HCT116 (cell line): ENCODE measurements at places on chromosomes 2 and 18. TPM values are rescaled to one million over a fixed set of nuclear protein-coding genes. Genes with fewer than 3 reads are reported as not detected.

DNA sequence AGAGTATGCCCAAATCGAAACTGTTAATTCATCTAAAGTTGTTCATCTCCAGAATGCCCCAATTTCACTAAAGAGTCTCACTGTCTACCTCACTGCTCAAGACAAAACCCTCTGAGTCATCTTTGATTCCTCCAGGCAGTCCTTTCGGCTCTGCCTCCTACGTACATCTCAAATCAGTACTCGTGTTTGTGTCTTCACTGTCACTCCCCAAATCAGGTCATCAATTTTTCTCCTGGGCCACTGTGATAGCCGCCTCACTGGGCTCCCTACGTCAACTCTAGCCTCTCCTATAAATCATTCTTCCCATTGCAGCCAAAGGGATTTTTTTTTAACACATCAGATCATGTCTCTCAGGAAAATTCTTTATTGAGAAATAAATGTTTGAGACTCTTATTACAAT, 42.1 kb upstream of the TTC39C start:
- no peaks in the 10 kb centered on the region for H3K4me1 ChIP-seq
- H3K27ac ChIP-seq = no peak overlapping the region
- no peak overlapping the region for H3K4me3 ChIP-seq
- H3K36me3 ChIP-seq = no peaks in the 10 kb centered on the region

GRCh38 chr2:205675861-205676516, 6.3 kb upstream of the NRP2 start:
- peaks cover 11% of the 10 kb centered on the region for H3K4me1 ChIP-seq
- peak; percentile 53 for DNase-seq
- H3K27ac ChIP-seq = no peak overlapping the region
- H3K27me3 ChIP-seq = no peaks in the 10 kb centered on the region

DNA sequence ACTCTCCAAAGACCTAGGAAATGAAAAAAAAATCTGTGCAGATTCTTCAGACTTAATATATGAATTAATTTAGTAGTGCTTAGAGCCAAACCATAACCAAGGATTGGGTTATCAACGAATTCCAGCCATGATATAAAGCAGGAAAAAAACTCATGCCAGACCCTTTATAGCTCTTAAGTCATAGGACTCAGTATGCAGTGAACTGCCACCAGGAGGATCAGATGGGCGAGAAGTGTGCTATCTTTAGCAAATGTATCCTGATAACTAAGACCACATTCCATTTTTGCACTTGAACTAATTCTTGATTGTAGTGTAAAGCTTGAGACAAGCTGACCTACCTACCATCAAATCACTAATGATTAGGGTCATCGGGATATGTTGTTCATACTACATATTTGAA, 178.1 kb downstream of the IKZF2 start:
- no peaks in the 10 kb centered on the region for H3K27me3 ChIP-seq
- H3K27ac ChIP-seq = no peak overlapping the region
- H3K4me1 ChIP-seq = no peaks in the 10 kb centered on the region
- no peak overlapping the region for H3K4me3 ChIP-seq

DNA sequence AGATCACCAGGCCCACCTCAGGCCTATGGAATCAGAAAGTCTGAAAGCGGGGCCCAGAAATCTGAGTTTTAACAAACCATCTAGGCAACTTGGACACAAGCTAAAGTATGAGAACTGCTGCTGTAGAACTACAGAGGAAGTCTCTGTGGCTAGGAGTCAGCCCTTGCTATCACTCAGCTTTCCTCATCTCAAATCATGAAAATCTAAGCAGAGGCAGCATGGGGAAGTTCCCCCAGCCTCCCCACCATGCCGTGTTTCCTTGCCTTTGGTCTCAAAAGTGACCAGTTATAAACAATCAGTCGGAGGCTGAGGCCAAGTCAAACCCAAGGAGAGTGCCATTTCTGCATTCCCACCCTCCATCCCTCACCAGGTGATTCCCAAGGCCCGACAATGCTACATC, 404.7 kb downstream of the BCL11A start:
- no peak overlapping the region for H3K4me3 ChIP-seq
- DNase-seq = no peak
- no peaks in the 10 kb centered on the region for H3K27me3 ChIP-seq
- no peaks in the 10 kb centered on the region for H3K36me3 ChIP-seq
- H3K27ac ChIP-seq = no peak overlapping the region

DNA sequence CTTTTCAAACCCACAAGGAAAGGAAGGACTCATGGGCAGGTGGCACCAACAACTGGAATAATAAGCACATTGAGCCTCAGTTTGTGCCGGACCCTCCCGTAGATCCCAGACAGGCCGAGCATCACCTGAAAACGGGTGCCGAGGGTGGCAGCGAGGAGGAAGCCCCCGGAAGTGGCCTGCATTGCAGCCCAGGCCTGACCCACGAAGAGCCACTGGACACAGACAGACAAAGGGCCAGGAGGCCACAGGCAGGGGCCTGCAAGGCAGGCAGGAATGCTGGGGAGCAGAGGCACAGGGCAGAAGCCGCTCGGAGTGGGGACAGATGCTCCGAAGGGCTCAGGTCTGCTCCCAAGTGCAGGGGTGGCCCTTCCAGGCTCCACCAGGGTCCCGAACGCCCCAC, 31.7 kb downstream of the MTERF4 start:
- no peak overlapping the region for H3K27ac ChIP-seq
- no peaks in the 10 kb centered on the region for H3K36me3 ChIP-seq
- no peaks in the 10 kb centered on the region for H3K4me1 ChIP-seq
- DNase-seq = no peak

- H3K4me1 ChIP-seq = no peaks in the 10 kb centered on the region
- DNase-seq = no peak
- no peak overlapping the region for H3K4me3 ChIP-seq
- no peaks in the 10 kb centered on the region for H3K36me3 ChIP-seq
- no peaks in the 10 kb centered on the region for H3K27me3 ChIP-seq
Measured at GRCh38 chr2:37342591-37343220, 1.7 kb upstream of the QPCT start.

GRCh38 chr2:234286118-234286598, 210.7 kb downstream of the ARL4C start:
- H3K4me1 ChIP-seq = peaks cover 27% of the 10 kb centered on the region
- H3K36me3 ChIP-seq = no peaks in the 10 kb centered on the region
- no peak overlapping the region for H3K27ac ChIP-seq
- H3K27me3 ChIP-seq = no peaks in the 10 kb centered on the region

DNA sequence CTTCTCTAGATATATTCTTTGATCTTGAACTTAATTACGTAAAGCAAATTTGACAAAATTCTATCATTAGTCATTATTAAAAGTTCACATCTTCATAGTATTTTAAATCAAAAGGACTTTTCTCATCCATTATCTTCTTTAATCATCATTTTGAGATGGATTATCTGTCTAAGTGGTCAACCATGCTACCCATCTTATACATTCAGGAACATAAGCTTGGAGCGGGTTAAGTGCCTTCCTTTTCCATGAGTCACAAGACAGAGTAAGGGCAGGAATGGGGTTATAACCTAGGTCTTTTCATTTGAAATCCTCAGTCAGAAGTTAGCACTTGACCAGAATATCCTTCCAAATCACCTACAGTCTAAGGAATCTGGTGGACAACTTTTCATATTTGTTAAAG, 297.1 kb downstream of the TCF4 start:
- H3K4me1 ChIP-seq = no peaks in the 10 kb centered on the region
- no peak overlapping the region for H3K27ac ChIP-seq
- no peaks in the 10 kb centered on the region for H3K36me3 ChIP-seq
- H3K4me3 ChIP-seq = no peak overlapping the region

GRCh38 chr2:205405194-205405593, 277.1 kb upstream of the NRP2 start:
- H3K36me3 ChIP-seq = no peaks in the 10 kb centered on the region
- DNase-seq = no peak
- peaks cover 5% of the 10 kb centered on the region; the same call in 1 of the 2 replicates for H3K27me3 ChIP-seq

DNA sequence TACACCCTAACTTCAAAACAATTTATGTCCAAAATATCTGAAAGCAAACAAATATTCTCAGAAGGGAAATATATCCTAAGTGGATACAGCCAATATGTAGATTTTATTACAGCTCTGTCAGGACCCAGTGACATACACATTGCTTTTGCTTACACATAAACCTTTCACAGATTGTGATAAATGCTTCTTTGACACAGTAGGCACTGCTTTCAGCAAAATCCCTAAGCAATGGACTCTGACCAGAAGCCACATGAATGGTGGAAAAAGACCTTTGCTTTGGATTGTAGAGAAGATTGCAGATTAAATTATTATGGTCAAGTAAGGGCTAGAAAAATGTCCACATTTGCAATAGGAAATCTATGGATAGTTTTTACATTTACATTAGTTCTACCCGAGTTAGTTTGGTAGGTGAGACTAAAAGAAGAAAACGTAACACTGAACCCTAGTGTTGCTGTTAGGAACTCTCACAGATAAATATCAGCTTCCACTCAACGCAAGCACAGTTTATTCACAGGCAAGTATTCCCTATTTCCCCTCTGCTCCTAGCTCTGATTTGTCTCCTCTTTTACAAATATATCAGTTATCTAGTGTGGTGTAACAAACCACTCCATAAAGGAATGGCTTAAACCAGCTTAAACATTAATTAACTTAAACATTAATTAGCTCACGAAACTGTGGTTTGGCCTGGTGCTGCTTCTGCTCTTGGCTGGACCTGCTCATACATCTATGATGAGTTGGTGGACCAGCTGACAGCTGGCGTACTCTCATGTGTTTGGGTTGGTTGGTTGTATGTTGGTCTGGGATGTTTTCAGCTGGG, 23.6 kb upstream of the SERPINE2 start:
- H3K36me3 ChIP-seq = no peaks in the 10 kb centered on the region
- no peaks in the 10 kb centered on the region for H3K4me1 ChIP-seq
- H3K27me3 ChIP-seq = no peaks in the 10 kb centered on the region
- no peak overlapping the region for H3K27ac ChIP-seq
- no peak for DNase-seq
- no peak overlapping the region for H3K4me3 ChIP-seq

- H3K27me3 ChIP-seq = no peaks in the 10 kb centered on the region
- H3K4me3 ChIP-seq = 0 out of 2 replicates have a peak overlapping the region, but pooled peaks have one; percentile 8
- peak; percentile 99 for DNase-seq
- peak overlapping the region; percentile 20; the same call in 1 of the 2 replicates for H3K27ac ChIP-seq
Measured at GRCh38 chr2:9071032-9071431, 67.5 kb upstream of the MBOAT2 start.

DNA sequence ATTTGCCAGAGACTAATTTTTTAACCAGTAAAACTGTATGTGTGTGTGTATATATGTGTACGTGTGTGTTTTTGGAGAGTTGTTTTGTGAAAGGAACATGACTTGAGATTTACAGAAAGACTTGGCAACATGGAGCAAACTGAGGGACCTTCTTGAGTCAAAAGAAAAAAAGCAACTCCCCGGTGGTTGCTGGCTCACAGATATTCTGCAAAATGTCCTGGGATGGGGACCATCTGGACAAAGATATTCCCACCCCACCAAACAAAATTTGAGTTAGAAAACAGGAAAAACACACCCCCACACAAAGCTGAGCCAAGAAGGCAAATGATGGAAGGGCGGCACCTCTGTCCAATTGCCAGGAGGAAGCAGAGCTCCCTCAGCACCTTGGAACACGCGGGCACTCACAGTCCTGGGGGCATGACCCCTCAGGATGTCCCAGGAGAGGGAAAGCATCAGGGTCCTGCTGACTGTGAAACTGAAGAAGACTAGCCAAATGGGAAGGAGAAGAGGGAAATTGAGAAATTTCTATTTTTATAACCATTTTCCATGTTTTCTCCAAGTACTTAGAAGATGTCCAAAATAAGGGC, 290.2 kb upstream of the ACVR2A start:
- no peak overlapping the region for H3K4me3 ChIP-seq
- H3K4me1 ChIP-seq = no peaks in the 10 kb centered on the region
- no peak for DNase-seq
- no peak overlapping the region for H3K27ac ChIP-seq
- no peaks in the 10 kb centered on the region for H3K36me3 ChIP-seq
- H3K27me3 ChIP-seq = no peaks in the 10 kb centered on the region

GRCh38 chr2:217905395-217905794, 97.4 kb downstream of the TNS1 start:
- no peaks in the 10 kb centered on the region for H3K4me1 ChIP-seq
- no peaks in the 10 kb centered on the region for H3K27me3 ChIP-seq
- no peak overlapping the region for H3K27ac ChIP-seq

- no peaks in the 10 kb centered on the region for H3K27me3 ChIP-seq
- H3K27ac ChIP-seq = no peak overlapping the region
- H3K4me1 ChIP-seq = no peaks in the 10 kb centered on the region
- no peak overlapping the region for H3K4me3 ChIP-seq
- no peaks in the 10 kb centered on the region for H3K36me3 ChIP-seq
Measured at GRCh38 chr2:233074106-233074505, 14.0 kb downstream of the INPP5D start.

DNA sequence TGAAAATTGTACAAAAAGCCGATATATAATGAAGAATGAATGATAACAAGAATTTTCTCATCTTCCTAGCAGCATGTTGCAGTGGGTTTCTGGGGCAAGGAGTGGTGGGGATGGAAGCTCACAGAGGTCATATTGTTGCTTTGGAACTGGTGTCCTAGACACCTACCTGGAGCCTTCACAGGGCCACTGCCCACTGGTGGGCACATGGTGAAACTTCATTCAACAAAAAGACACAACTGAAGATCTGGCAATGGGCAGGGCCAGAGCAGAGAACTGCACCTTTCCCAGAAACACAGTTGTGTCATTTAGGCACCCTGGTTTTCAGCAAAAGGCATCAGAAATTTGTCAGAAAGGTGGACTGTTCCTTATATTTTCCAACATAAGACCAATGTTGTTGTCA, 115.3 kb downstream of the FHOD3 start:
- DNase-seq = no peak
- no peaks in the 10 kb centered on the region for H3K36me3 ChIP-seq
- no peak overlapping the region for H3K4me3 ChIP-seq
- H3K27ac ChIP-seq = no peak overlapping the region

DNA sequence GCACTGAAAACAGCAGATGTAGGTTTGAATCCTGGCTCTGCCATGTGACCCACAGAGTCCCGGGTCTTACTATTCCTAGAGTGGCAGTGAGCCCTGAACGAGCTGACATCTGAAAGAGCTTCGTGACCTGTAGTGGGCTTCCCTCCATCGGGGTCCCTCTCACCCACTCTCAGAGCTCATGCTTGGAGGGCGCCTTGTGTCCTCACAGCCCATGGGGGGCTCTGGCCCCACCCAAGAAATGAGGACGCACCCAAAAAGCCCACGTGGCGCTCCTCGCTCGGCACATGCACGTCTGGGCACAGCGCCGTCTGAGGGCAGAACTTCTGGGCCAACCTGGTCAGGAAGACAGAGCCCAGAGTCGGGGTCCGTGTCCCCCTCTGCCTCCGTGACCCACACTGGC, 23.7 kb downstream of the LBH start:
- H3K4me1 ChIP-seq = no peaks in the 10 kb centered on the region; the same call in 1 of the 2 replicates
- DNase-seq = no peak
- no peak overlapping the region for H3K4me3 ChIP-seq
- H3K36me3 ChIP-seq = no peaks in the 10 kb centered on the region

- H3K27ac ChIP-seq = no peak overlapping the region
- no peaks in the 10 kb centered on the region for H3K27me3 ChIP-seq
- H3K4me1 ChIP-seq = peaks cover 2% of the 10 kb centered on the region; the same call in 1 of the 2 replicates
- H3K36me3 ChIP-seq = no peaks in the 10 kb centered on the region
- no peak for DNase-seq
- H3K4me3 ChIP-seq = no peak overlapping the region
Measured at GRCh38 chr2:134362152-134362668, 108.3 kb downstream of the MGAT5 start.

The SPEG gene
- total RNA-seq = 56.6 TPM

The CAPN14 gene
- total RNA-seq = not detected

The ANKRD30BL gene
- not detected for total RNA-seq

The TMEM169 gene
- total RNA-seq = 0.42 TPM

The CFAP221 gene
- total RNA-seq = 0.96 TPM
